B cell (primary cell): ENCODE measurements at places on chromosomes 6 and 20. TPM values are rescaled to one million over a fixed set of nuclear protein-coding genes. Genes with fewer than 3 reads are reported as not detected.

GRCh38 chr6:163460307-163460782 is 45.8 kb downstream of the QKI start:
- no peaks in the 10 kb centered on the region for H3K27me3 ChIP-seq
- H3K36me3 ChIP-seq = peaks cover 5% of the 10 kb centered on the region

DNA sequence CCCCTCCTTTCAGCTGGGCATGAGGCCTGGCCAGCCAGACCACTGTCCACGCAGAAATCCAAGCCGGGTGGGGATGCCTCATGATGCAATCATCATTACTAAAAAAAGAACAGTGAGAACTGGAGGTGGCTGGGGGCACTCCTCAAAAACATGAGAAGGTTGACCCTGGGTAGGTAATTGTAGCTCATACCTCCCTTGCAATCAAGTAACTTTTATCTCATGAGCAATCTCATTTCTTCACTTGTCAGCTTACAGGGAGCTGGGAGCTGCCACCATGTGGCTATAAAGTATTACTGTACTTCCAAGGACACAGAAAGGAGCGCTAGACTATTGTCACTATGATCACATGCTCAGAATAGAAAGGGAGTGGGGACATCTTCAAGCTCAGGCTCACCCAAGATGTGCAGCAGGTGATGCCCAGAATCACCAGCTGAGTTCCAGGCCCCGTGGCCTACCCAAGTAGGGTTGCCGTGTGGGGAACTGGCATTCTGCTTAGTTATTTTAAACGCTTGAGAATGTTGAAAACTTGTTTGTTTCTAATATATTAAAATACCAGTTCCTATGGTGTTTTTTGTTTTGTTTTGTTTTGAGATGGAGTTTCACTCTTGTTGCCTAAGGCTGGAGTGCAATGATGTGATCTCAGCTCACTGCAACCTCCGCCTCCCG is 3.0 kb upstream of the CDH26 start:
- no peak overlapping the region for H3K4me3 ChIP-seq
- H3K36me3 ChIP-seq = no peaks in the 10 kb centered on the region
- H3K4me1 ChIP-seq = no peaks in the 10 kb centered on the region
- no peak overlapping the region for H3K27ac ChIP-seq
- DNase-seq = no peak

- no peaks in the 10 kb centered on the region for H3K36me3 ChIP-seq
- DNase-seq = peak; percentile 46
- no peaks in the 10 kb centered on the region for H3K27me3 ChIP-seq
- H3K27ac ChIP-seq = peak overlapping the region; percentile 33
Observed at GRCh38 chr6:5507131-5507681, 245.9 kb downstream of the FARS2 start.

DNA sequence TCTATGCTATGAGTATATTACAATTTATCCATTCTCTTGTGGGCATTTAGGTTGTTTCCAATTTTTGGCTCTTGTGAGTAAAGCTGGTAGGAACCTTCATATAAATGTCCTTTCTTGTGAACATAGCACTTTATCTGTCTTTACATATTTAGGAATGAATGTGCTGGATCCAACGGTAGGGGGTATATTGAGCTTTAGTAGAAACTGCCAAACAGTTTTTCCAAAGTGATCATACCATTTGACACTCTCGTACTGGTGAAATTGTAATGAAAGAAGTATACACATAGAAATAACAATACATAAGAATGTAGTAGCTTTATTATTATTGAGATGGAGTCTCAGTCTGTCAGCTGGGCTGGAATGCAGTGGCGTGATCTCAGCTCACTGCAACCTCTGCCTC is 30.9 kb upstream of the ARMH2 start:
- H3K27ac ChIP-seq = no peak overlapping the region
- no peaks in the 10 kb centered on the region for H3K4me1 ChIP-seq
- no peak overlapping the region for H3K4me3 ChIP-seq
- H3K27me3 ChIP-seq = no peaks in the 10 kb centered on the region

- H3K27me3 ChIP-seq = no peaks in the 10 kb centered on the region
- H3K4me1 ChIP-seq = peaks cover 7% of the 10 kb centered on the region
- DNase-seq = no peak
- no peak overlapping the region for H3K27ac ChIP-seq
- H3K36me3 ChIP-seq = no peaks in the 10 kb centered on the region
Observed at GRCh38 chr6:21171801-21172200, 421.8 kb upstream of the SOX4 start.

DNA sequence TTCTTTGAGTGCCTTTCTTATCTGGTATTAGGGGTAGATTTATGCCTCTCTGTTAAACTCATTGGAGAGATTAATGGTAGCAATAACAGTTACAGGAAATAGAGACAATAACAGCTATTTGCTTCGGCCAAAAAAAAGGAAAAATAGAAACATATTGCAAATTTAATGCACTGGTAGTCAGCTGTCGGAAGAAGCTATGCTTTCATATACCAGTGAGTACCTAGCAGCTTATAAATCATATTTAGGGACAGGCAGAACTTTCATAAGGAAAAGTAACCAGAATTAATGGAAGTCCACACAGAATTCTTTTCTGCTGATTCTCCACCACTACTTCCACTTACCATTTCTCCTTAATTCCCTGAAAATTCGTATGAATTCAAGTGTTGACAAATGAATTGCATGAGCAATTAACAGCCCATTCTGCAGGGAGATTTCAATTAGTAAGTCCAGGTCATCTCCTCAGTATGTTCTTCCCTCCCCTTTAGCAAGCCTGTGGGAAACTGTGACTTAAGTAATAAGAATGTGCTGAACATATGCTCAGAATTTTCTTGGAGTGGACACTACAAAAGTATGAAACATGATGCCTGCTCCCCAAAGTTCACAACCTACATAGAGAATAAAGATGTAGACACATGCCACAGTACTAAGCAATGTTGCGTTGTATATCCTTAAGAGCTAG is 196.7 kb upstream of the KCNQ5 start:
- H3K4me3 ChIP-seq = no peak overlapping the region
- peaks cover 4% of the 10 kb centered on the region for H3K27me3 ChIP-seq
- DNase-seq = no peak
- H3K36me3 ChIP-seq = no peaks in the 10 kb centered on the region

- no peak for DNase-seq
- no peaks in the 10 kb centered on the region for H3K27me3 ChIP-seq
- H3K4me3 ChIP-seq = no peak overlapping the region
- no peaks in the 10 kb centered on the region for H3K36me3 ChIP-seq
- H3K4me1 ChIP-seq = no peaks in the 10 kb centered on the region
- H3K27ac ChIP-seq = no peak overlapping the region
Observed at GRCh38 chr6:151060096-151060765, 179.5 kb upstream of the AKAP12 start.

DNA sequence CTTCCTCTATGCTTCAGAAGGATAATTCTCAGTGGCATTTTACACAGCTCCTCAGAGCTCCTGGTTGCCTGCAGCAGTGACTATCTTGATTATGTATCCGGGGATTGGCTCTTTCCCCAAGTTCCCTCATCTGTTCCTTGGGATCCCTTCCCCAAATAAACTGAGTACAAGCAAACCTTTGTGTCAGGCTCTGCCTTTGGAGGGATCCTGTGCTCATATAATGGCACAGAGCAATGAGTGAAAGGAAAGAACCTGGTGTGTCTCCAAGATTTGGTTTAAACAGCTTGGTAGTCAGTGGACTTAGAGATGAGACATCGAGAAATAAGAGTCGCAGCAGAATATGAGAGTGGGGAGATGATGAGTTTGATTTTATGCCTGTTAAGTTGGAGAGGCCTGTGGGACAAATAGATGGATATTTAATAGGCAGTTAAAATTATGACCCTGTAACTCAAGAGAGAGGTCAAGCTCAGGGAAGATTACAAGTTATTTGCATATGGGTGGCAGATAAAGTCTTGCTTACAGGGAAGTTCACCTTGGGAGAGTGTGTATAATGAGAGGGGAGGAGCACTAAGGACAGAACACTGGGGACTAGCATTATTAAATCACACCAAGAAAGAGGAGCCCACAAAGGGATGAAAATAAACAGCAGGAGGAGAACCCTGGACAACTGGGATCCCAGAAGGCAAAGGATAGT is 44.1 kb upstream of the GCLC start:
- no peak overlapping the region for H3K27ac ChIP-seq
- DNase-seq = no peak
- H3K27me3 ChIP-seq = no peaks in the 10 kb centered on the region
- no peaks in the 10 kb centered on the region for H3K36me3 ChIP-seq
- H3K4me1 ChIP-seq = no peaks in the 10 kb centered on the region

- H3K4me3 ChIP-seq = no peak overlapping the region
- peaks cover 23% of the 10 kb centered on the region for H3K36me3 ChIP-seq
- H3K27me3 ChIP-seq = no peaks in the 10 kb centered on the region
- DNase-seq = no peak
- H3K4me1 ChIP-seq = no peaks in the 10 kb centered on the region
- H3K27ac ChIP-seq = no peak overlapping the region
Observed at GRCh38 chr6:47621838-47622449, 76.4 kb upstream of the ADGRF4 start.

DNA sequence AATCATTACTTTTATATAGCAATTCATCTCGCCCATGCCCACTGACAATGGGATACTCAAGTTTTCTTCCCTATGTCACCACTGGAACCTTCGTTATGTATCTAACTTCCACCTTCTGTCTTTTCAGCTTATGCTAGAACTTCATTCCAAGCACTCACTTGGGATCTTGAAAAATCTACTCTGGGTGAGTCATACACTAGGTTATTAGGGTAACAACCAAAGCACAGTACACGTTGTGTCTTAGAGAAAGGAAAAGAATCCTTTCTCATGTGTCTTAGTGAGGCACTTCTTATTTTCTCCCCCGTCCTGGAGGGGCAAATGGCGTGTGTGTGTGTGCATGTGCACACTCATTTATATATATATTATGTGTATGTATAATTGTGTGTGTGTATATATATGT is 18.3 kb upstream of the FAM162B start:
- no peak overlapping the region for H3K27ac ChIP-seq
- H3K27me3 ChIP-seq = no peaks in the 10 kb centered on the region
- no peaks in the 10 kb centered on the region for H3K36me3 ChIP-seq
- no peak overlapping the region for H3K4me3 ChIP-seq

- no peak for DNase-seq
- H3K36me3 ChIP-seq = no peaks in the 10 kb centered on the region
Observed at GRCh38 chr6:42095094-42095493, 44.8 kb downstream of the TAF8 start.

DNA sequence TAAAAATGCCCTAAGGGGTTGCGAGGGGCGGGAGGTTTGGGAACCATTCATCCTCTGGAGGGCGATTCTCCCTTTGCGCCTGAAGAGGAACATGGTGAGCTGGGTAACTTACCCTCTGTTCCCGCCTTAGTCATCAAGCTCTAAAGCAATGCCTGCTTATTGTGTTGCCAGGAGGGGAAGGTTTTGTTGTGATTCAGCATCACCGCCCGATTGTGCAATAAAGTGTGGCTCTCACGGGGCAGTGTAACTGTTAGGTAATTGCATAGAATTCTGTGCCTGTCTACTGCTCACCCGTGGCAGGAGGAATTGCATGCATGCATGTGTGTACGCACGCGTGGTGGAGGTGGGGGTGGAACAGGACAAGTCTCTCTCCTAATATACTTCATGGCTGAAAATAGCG is 95.5 kb upstream of the AGPAT4 start:
- H3K36me3 ChIP-seq = no peaks in the 10 kb centered on the region
- no peak overlapping the region for H3K4me3 ChIP-seq

GRCh38 chr6:17904491-17905120 is 82.8 kb downstream of the KIF13A start:
- no peak for DNase-seq
- H3K4me3 ChIP-seq = no peak overlapping the region
- peaks cover 11% of the 10 kb centered on the region for H3K4me1 ChIP-seq
- no peak overlapping the region for H3K27ac ChIP-seq
- no peaks in the 10 kb centered on the region for H3K36me3 ChIP-seq
- H3K27me3 ChIP-seq = no peaks in the 10 kb centered on the region

GRCh38 chr20:50077818-50078601 is 34.9 kb downstream of the UBE2V1 start:
- no peaks in the 10 kb centered on the region for H3K27me3 ChIP-seq
- DNase-seq = no peak
- no peaks in the 10 kb centered on the region for H3K4me1 ChIP-seq
- peaks cover 2% of the 10 kb centered on the region for H3K36me3 ChIP-seq

- peaks cover 64% of the 10 kb centered on the region for H3K4me1 ChIP-seq
- no peaks in the 10 kb centered on the region for H3K27me3 ChIP-seq
- H3K27ac ChIP-seq = no peak overlapping the region
- no peak for DNase-seq
- no peaks in the 10 kb centered on the region for H3K36me3 ChIP-seq
Observed at GRCh38 chr20:53657732-53658131, 64.1 kb upstream of the ZNF217 start.

GRCh38 chr6:32327103-32327502 is 44.6 kb downstream of the TSBP1 start:
- H3K27ac ChIP-seq = no peak overlapping the region
- H3K27me3 ChIP-seq = no peaks in the 10 kb centered on the region
- H3K4me1 ChIP-seq = peaks cover 9% of the 10 kb centered on the region
- no peak overlapping the region for H3K4me3 ChIP-seq
- no peaks in the 10 kb centered on the region for H3K36me3 ChIP-seq

DNA sequence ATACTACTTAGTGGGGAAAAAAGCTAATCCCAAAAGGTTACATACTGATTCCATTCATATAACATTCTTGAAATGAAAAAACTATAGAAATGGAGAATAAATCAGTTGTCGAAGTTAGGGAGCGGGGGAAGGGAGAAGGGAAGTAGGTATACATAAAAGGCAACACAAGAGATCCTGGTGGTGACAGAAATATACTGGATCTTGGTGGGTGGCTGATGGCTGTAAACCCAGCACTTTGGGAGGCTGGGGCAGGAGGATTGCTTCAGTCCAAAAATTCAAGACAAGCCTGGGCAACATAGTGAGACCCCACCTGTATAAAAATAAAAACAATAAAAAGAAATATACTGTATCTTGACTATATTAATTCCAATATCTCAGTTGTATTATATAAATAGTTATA is 105.7 kb upstream of the LGSN start:
- no peak overlapping the region for H3K27ac ChIP-seq
- no peak for DNase-seq
- H3K4me3 ChIP-seq = no peak overlapping the region
- no peaks in the 10 kb centered on the region for H3K36me3 ChIP-seq

Gene LY6G6F
- total RNA-seq = not detected in 2 replicates

Gene TNNC2
- total RNA-seq = 0.46 TPM in 1 of 2 replicates, not detected in the other

Gene TMC2
- total RNA-seq = not detected in 2 replicates

Gene HCRTR2
- total RNA-seq = not detected in 2 replicates

Gene TOX2
- total RNA-seq = 4.1 and 6.3 TPM in 2 replicates

Gene CCDC28A
- total RNA-seq = 26.3 and 26.9 TPM in 2 replicates

Gene PLA2G7
- 0.63 and 1.1 TPM in 2 replicates for total RNA-seq
